Right kidney (tissue), 9 donors: ENCODE measurements at places on chromosomes 3 and 15.

GRCh38 chr15:25613134-25613533 lies 174.3 kb upstream of the UBE3A start:
- no peak for DNase-seq

GRCh38 chr3:121895121-121895520 lies 920 bp downstream of the SLC15A2 start:
- DNase-seq, result no peak

- DNase-seq, result no peak
These were observed 1013.3 kb upstream of the SEMA6D start for GRCh38 chr15:46703871-46704637.

DNA sequence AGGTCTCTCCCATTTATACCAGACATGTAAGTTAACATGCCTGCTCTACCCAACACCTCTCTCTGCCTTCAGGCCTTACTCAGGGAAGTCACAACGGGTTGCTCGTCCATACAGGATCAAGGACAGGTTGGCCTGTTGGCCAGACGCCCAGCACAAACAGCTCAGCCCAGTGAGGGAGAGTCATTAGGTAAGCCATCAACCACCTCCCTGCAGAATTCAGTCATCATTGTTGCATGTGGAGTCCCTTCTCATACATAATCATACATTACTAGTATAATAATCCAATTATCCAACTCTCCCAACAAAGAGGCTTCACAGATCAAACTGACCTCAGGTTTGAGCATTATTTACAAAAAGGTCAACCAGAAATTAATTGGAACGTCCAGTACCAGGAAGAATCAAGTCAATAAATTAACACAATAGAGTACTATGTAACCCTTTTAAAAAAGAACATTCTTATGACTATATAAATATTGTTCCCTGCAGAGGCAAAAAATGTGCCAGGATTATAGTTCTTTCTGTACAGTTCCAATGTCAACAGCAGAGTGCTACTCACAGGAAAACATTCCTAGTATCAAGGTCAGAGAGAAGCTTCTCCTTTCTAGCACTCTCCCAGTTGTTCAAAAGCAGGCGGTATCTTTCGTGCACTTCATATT lies 33.2 kb downstream of the HOMER2 start:
- DNase-seq, result no peak

DNA sequence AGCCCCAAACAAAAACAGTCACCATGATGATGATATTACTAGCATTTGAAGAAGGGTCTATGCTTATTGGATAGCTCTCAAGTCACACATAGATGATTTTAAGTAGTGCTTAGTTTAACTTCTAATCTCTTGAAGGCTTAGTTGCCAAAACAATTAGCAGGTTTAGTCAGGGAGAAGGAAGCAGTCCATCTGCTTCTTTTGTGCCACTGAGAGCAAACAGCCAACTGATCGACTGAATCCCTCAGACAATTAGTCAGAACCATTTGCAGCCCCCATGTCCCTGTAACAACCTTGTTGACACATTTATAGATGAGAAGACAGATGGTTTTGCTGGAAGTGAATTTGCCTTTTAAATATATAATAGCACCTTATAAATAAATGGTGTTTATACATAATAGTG lies 585.1 kb upstream of the SUCLG2 start:
- DNase-seq, result no peak

- DNase-seq, result no peak
These were observed 15.4 kb upstream of the CSPG4 start for GRCh38 chr15:75727851-75728715.

DNA sequence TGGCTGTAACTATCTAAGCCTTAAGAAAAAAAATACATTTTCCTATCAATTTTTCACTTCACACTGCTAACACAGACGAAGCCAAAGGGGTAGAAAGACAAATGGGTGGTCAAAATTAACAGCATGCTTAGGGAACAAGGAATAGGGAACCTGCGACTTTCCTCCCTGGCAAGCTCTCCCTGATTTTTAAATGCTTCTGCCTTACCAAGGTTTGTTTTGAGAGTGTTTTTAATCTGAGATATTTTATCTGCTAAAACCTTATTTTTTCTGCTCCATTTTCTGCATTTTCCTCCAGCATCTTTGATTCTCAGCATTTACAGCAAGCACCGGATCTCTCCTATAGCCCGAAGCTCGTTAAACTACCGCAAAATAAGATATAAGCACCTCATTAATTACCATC lies 214.4 kb downstream of the RORA start:
- DNase-seq, result no peak

GRCh38 chr3:8931342-8931741 lies 31.9 kb downstream of the RAD18 start:
- no peak for DNase-seq

DNA sequence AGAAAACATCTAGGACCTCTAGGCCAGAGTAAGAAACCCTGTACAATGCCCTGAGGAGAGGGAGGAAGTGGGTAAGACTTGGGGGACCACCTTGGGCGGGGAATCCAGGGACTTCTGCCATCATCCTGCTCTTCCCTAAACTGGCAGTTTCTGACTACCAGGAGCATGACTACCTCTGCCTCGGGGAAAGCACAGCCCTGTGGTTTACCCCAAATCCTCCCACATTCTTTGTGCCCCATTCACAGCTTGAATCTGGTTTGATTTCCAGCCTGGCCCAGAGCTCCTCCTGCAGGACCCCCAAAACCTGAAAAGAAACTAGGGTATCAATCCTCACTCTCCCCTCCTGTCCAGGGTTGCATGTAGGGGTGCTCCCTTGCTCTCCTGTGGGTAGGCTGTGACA lies 4.7 kb downstream of the C3orf18 start:
- DNase-seq, result no peak

- peak; percentile 39 for DNase-seq
These were observed 1.3 kb downstream of the FRMD5 start for GRCh38 chr15:44193651-44194322.

DNA sequence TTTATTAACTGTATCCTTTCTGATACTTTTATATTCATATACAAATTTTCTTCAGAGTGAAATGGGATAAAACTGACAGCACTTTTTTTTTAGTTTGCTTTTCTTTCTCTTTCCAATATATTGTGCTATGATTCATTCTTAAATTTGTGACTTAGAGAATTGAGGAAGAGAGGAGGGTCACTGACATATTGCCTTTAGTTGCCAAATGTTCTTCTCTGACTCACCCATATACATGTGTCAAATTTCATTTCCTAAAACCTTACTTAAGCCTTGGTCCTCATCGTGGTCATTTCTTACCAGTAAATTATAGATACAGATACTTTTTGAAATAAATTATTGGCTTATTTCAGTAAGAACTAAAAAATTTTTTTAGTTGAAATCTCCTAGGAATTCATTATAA lies 53.9 kb downstream of the CLASP2 start:
- no peak for DNase-seq

DNA sequence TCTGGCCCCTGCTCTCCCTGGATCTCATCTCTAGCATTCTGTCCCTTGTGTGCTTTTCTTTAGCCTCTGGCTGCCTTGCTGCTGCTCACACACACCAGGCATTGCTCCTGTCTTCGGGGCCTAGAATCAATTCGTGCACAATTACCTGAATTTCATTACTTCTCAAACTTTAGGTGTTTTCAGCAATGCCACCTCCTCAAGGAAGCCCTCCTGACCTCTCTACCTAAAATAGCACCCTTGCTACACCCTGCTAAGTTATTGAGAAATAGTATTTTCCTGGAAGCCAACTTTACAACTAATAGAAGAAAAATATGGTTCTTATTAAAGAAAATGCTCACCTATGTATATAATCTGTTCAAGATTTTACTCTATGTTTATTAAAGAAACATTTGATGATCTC lies 40.4 kb downstream of the CP start:
- DNase-seq, result no peak

DNA sequence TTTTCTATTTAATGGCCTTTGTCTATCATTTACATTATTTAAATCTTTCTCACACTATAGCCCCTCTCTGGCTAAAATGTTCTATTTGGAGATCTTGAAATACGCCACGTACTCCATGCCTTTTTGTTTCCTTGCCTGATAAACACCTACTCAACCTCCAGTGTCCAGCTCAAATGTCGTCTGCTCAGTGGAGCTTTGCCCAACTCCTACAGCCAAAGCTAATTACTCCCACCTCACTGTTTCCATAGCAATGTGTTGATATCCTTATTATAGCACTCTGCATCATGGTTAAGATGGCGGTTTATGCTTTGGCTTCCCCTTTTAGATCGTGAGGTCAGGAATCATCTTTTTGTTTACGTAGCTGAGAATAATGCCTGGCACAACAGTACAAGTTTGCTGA lies 55.9 kb downstream of the NGLY1 start:
- no peak for DNase-seq

- DNase-seq, result no peak
These were observed 79.6 kb upstream of the GADL1 start for GRCh38 chr3:30974071-30974470.

DNA sequence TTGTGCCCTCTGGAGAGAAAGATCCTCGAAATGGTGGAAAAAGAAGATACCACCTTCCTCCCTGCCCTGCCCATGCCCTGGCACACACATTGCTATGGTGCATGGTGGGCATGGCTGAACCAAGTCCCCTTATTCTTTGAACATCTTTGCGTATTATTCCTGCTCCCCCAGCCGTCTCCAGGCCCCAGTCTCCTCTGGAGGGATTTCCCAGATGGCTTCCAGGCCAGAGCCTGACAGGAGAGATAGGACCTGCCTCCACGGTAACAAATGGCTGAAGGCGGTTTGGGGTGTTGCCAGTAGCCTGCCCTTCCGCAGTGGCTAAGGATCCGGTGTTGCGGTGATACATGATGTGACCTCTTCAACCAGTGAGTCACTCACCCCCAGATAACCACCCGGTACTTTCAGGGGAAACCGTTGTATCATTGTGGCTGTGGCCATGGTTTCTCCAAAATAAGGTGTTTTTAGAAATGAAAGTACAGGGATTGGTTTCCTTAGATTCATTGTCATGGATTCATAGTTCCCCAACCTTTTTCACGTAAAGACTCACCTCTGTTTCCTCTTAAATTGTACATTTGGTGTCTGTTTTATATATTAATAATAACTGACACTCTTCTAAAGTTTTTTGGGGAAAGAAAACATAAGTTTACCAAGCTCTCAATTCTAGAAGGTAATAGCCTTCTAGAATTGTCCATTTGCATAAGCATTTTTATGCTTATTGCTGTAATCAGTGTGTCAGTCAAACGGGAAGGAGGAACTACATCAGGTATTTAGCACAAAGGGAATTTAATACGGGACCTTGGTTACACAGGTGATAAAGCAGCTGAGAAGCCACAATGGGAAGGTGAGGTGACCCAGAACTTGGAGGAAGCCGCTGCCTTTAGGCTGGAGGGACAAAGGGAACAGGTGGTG lies 25.9 kb downstream of the SMAD3 start:
- DNase-seq, result no peak

DNA sequence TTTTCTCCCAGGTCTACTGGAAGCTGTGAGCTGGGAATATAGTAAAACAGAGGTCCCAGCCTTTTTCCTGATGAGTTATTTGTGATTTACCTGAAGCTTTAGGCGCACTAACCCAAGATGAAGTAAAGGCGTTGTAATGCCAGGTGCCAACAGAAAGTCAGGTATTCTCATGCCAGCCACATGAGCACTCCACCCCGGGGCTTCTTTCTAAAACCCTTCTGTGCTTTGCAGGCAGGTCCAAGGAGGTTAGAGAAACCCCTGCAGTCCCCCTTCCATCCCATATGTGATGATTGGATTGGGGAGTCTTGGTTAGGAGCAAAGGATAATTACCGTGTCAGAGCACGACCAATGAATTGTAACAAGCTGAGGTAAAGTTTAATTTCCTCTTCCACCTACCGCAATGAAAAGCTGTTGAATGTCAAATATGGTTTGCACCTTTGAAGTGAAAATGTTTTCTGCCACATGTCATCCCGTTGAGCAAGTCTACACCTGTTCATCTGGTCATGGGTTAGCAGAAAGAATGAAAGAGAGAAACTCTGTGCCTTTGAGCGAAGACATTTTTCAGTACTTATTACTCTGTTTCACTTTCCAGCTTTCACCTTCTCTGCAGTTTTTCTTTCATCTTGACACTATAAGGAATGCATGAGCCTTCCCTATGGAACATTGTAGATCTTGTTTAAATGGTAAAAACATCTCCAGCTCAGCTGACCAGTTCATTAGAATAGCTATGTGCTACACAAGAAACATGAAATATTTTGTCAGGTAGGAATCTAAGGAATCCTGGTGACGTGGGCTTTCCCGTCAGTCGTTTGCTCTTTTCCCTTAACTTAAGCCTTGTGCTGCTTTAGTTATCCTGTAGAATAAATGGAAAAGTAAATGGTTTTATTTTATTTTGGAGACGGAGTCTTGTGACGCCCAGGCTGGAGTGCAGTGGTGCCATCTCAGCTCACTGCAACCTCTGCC lies 204.6 kb upstream of the IL12A start:
- no peak for DNase-seq

DNA sequence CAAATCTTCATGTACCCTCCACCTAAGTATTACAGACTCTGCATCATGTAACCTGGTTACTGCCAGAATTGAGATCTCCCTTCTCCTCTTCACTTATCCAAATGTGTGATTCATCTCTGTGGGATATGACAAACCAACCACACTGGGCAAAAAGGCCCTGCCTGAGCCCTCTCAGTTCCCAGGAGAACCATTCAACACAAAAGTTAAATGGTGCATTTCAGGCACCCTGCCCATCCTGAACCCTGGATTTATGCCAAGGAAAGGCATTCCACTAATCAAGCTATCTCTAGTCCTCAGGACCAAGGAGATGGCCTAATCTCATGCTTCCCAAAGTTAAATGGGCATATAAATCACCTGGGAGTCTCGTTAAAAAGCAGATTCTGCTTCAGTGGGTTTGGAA lies 108.5 kb downstream of the TNIK start:
- DNase-seq, result no peak

DNA sequence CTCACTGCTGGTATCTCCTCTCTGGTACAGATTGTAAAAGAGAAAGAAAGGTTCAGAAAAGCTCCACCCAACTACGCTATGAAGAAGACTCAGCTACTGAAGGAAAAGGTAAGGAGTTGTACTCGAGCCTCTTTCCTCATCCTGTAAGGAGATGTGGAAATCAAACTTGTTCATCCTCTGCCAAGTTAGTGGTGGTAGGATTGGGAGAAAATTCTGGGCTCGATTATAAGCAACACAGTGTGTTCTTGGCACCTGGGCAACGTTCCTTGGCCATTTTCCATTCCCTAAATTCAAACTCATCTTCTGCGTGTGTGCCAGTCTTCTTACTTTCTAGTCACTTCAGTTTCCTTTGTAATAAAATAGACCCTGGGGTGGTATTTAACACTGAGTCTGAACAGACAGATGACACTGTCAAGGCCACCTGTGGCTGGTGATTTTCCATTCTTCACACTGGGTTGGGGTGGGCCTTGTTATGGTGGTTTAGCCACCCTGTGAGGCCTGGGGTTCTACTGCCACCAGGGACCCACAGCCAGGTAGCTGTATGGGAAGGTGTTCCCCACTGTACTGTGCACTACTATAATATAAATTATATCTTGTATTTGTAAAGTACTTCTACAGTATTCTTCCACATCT lies 17.1 kb upstream of the ITPKA start:
- DNase-seq, result no peak

GRCh38 chr15:98725874-98726273 lies 77.5 kb downstream of the IGF1R start:
- DNase-seq, result no peak
